ENCODE measurements at places on chromosomes 11 and 22. TPM values are rescaled to one million over a fixed set of nuclear protein-coding genes. Genes with fewer than 3 reads are reported as not detected.

Gene USP2
- total RNA-seq: 0.27 TPM

Gene HPX
- not detected for total RNA-seq

Gene GAS2
- 0.77 TPM for total RNA-seq

Gene ZNRD2
- 20.6 TPM for total RNA-seq

Gene SCGB1C1
- total RNA-seq: not detected

Gene CRYBB2
- total RNA-seq: not detected

Gene GRIK4
- not detected for total RNA-seq

Gene LIF
- total RNA-seq: 70.9 TPM

Gene FXYD2
- total RNA-seq: not detected

Gene MCM5
- 32.1 TPM for total RNA-seq

Gene RHOG
- 14.5 TPM for total RNA-seq

Gene F2
- total RNA-seq: not detected

Gene CDC45
- total RNA-seq: 20.9 TPM

Gene RCOR2
- 4.2 TPM for total RNA-seq

Gene CALCB
- total RNA-seq: 0.26 TPM

Gene SEZ6L
- not detected for total RNA-seq

Gene RIMBP3C
- total RNA-seq: 0.81 TPM

Gene KRTAP5-5
- total RNA-seq: not detected
